ENCODE measurements at places on chromosomes 1 and 21. TPM values are rescaled to one million over a fixed set of nuclear protein-coding genes. Genes with fewer than 3 reads are reported as not detected.

The LAMC2 gene
- polyA plus RNA-seq, result not detected

DNA sequence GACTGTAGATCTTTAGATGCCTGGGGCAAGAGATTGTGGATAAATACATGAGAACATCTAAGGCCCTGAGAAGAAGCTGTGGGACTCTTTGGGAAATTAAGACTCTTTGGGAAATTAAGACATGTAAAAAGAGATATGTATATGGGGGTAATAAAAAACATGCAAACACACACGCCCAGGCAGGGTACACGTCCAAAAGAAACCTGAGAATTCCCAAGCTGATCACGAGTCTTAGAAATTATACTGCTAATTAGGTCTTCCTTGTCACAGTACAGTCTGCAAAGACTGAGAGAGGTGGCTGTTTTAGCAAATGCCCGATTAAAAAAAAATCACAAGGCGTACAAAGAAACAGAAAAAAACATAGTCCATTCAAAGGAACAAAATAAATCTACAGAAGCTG lies 39.3 kb upstream of the ERO1B start:
- no peak for DNase-seq

GRCh38 chr1:207022996-207023679 lies 9.4 kb downstream of the C1orf116 start:
- no peak for DNase-seq

DNA sequence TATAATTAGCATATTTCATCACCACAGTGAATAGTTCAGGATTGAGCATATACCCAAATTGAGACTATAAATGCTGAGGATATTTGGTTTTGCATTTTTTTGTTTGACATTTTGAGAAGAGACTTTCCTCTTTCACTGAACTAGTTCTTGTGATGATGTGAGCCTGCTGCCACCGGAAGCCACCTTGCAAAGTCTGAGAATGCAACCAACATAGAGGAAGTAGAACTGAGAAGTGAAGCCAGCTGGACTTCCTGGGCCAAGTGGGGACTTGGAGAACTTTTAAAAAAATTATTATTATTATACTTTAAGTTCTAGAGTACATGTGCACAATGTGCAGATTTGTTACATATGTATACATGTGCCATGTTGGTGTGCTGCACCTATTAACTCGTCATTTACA lies 102.3 kb downstream of the RPE65 start:
- DNase-seq, result no peak

GRCh38 chr1:47524272-47524671 lies 86.4 kb downstream of the FOXD2 start:
- no peak for DNase-seq

DNA sequence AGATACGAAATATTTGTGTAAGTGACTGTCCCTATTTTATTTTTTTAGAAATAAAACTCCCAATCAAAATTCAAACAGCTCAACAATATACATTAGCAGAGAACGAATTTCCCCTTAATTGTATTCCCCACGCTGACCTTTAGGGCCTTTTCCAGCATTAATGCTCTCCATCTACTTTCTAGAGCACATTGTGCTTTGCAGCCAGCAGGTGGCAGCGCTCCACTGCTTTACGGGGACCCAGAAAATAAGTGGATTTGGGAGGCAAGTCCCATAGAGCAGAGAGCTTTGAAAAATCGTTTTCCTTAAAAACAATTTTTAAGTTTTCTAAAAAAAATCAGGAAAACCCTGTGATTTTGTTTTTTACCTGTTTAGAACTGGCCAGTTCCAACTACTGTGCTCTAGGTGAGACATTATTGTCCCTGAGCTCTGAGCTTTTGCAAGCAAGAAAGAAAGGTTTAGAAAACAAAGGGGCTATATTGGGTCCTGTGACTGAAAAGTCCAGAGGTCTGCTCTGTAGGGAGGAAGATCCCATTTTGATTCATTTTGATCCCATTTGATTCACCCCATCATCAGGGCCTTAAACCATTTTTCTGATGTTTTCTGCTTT lies 144.4 kb upstream of the ZNF644 start:
- DNase-seq, result no peak

GRCh38 chr21:45874716-45875415 lies 106.7 kb upstream of the COL6A1 start:
- DNase-seq, result no peak

- no peak for DNase-seq
Measured at GRCh38 chr1:87584586-87584985, 255.9 kb downstream of the LMO4 start.

GRCh38 chr1:116983678-116984077 lies 17.9 kb upstream of the CD101 start:
- DNase-seq, result no peak

GRCh38 chr21:45721671-45722070 lies 78.1 kb downstream of the PCBP3 start:
- DNase-seq, result no peak

GRCh38 chr1:241167121-241167630 lies 189.8 kb downstream of the RGS7 start:
- no peak for DNase-seq

- no peak for DNase-seq
Measured at GRCh38 chr21:23543333-23543732, 2063.9 kb downstream of the MRPL39 start.

DNA sequence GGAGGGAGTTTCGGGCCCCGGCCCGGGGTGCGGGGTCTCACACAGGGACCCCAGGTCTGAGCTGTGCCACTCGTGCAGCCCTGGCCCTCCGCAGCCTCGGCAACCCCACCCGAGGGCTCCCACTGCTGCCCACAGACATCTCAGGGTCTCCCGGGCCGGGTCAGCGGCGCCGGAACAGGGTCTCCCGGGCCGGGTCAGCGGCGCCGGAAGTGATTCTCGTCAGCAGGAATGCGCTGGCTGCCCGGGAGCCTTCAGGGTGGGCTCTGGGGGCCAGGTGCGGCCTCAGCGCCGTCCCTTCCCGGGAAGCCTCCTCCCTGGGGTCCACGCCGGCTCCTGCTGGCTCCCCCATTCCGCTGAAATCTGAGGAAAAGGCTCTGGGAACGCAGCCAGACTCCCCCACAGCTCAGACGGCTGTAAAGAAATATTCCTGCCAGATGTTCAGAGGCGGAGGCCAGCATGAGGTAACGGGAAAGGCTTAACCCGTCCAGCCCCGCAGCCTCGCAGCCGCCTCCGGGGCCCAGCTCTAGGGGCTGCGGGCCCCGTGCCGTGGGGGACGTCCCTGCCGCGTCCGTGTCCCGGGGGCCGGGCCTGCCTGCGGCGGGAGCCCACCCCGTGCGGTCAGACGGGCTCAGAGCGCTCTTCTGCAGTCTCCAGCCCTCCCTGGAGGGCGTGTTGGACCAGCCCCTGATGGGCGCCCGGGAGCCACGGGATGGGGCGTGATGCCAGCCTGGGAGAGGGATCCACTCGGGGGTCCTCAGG lies 8.7 kb upstream of the COL6A1 start:
- DNase-seq, result no peak

GRCh38 chr1:44576456-44577150 lies 97.7 kb downstream of the TMEM53 start:
- no peak for DNase-seq

GRCh38 chr1:212928323-212929291 lies 21.7 kb upstream of the VASH2 start:
- DNase-seq, result no peak

- DNase-seq, result no peak
Measured at GRCh38 chr1:181394766-181395165, 88.6 kb upstream of the CACNA1E start.

The ANKRD13C gene
- polyA plus RNA-seq, result 9.2 TPM

Data from naive thymus-derived CD8-positive, alpha-beta T cell (primary cell).